ENCODE measurements at places on chromosomes 5 and 9.
A peak's percentile ranks its signal among the peaks of the same experiment; 100 is the strongest.

- DNase-seq, result no peak
Measured at GRCh38 chr5:34467436-34467835, 188.7 kb upstream of the RAI14 start.

GRCh38 chr9:88173378-88173999 lies 35.2 kb upstream of the SPATA31C2 start:
- peak; percentile 81 for DNase-seq

DNA sequence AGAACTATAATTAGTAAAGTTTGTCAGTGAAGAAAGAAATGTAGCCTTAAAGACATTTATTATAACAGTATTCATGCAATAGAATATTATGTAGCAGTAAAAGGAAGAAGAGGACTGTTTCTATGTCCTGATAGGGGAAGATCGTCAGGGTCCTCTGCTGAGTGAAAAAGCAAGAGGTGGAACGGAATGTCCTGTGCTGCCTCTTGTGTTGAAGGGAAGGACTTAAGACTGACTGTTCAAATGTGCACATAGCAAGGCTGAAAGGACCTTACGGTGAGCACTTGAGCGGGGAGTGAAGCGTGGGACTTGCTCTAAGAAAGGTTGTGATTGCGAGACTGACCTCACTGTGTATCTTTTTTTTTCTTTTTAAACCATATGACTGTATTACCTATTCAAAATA lies 63.2 kb downstream of the SNX24 start:
- DNase-seq, result no peak

DNA sequence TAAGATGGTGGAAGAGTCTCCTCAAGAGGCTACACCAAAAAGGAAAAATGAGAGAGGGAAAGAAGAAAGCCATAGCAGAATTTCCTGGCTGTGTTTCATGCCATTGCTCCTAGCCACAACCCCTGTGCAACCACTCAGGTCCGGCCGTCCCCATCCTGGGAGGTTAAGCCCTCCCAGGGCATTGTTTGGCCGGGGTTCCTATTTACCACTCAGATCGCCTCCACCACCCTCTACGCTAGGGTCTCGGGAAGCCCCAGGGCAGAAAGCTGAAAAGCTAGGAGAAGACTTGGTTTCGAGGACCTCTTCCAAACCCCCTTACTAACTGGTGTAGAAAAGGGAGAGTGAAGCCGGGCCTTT lies 715 bp downstream of the RC3H2 start:
- DNase-seq, result peak; percentile 68

GRCh38 chr9:82208741-82209450 lies 220.3 kb downstream of the SPATA31D1 start:
- DNase-seq, result no peak

DNA sequence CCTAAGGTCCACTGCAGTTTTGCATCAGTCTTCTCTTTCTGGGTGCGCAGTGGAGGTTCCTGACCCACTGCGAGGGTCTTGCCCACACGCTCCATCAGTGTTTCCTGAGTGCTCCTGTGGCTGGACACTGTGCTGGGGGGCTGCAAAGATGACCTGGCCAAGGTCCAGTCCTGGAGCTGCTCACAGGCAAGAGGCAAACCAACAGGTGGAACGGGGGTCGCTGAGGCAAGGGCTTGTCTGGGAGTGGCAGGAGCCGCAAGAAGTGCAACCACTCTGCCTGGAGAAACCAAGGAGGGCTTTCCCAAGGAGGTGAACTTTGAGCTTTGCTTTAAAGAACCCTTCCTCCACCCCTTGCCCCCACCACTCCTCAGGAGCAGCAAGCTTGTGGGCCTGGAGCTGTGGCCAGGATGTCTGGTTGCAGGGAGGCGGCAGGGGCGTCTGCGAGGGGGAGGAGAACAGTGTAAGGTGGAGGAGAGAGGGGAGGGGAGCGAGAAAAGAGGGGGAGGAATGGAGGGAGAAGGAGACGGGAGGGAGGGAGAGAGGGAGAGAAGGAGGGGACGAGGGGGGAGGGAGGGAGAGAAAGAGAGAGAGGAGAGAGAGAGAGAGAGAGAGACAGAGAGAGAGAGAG lies 444 bp upstream of the CPLX2 start:
- no peak for DNase-seq

DNA sequence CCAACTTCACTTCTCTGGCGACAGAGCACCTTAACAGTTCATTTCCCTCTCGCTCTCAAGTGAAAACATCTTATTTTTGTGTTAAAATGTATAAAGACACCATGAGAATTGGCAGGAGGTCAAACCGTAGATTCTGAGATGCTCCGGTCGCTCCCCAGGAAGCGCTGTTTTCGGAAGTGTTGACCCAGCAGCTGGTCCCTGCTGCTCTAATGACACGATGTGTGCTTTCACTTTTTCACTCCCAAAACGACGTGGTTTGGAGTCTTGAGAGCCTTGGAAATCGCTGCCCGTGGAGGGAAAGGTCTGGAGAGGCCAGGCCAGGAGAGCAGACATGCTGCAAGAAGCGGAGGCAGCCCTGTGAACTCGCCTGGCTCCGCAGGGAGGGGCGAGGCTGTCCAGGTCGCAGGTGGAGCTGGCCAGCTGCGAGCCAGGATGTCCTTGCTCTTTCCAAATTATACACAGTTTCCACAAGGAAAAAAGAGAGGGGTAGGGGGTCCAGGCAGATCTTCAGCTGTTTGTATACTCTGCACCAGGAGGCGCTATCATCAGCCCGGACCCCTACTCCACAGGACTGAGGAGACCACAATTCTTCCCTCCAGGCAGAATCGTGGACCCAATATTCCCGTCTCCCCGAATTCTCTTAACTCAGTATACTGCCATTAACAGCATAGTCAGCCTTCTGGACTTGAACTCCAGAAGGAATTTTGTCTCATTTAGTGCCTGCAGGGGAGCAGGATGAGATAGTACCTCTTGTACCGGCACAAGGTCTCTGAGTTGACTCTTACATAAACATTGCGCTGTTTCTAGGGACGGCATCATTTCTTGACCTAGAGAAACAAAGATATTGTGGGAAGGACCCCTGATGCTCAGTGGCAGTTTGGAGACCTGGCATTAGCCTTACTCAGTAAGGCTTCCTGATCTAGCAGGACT lies 248.6 kb upstream of the ANKRD55 start:
- DNase-seq, result no peak

DNA sequence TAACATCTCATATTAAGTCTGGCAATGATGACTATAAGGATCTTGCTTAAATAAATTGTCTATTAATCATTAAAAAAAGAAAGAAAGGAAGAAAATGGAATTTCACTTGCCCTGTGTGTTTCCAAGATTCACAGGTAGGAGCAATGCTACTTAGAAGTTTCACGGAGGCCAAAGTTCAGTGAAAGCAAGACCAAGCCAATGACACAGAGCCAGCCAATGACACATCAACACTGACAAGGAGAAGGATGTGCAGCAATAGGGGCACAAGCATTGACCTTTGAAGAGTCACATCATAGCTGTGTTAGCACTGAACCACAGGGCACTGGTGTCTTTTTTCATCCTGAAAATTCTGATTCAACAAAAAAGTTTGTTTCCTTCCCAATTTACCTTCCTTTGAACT lies 364.3 kb downstream of the PDE4D start:
- no peak for DNase-seq

DNA sequence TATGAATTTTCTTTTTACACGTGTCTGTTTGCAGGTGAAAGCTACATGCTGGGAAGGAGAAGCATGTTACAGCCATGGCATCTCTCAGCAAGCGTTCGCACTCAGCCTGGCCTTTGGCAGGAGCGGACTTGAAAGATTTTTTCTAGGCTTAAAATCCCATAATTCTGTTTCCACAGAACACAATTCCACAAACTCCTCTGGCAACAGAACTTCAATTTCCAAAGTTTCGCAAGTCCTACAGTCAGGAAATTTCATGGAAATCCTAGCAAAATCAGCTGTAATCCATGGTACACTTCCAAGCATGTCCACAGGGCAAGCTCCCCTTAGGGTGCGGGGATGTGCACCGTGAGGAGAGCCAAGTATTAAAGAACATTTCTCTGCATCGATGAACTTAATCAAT lies 35.9 kb downstream of the SUB1 start:
- no peak for DNase-seq
